Caco-2 (cell line): ENCODE measurements at places on chromosomes 1 and 21. TPM values are rescaled to one million over a fixed set of nuclear protein-coding genes. Genes with fewer than 3 reads are reported as not detected.

Gene PLEKHA6
- total RNA-seq, result 18.8 and 21.8 TPM in 2 replicates

Gene SAMD11
- total RNA-seq, result 0.54 and 0.63 TPM in 2 replicates

Gene VWA1
- 73.7 and 74.7 TPM in 2 replicates for total RNA-seq

Gene NBPF4
- total RNA-seq, result 0.53 and 0.88 TPM in 2 replicates

Gene DRAXIN
- total RNA-seq, result 0.05 TPM in 1 of 2 replicates, not detected in the other

DNA sequence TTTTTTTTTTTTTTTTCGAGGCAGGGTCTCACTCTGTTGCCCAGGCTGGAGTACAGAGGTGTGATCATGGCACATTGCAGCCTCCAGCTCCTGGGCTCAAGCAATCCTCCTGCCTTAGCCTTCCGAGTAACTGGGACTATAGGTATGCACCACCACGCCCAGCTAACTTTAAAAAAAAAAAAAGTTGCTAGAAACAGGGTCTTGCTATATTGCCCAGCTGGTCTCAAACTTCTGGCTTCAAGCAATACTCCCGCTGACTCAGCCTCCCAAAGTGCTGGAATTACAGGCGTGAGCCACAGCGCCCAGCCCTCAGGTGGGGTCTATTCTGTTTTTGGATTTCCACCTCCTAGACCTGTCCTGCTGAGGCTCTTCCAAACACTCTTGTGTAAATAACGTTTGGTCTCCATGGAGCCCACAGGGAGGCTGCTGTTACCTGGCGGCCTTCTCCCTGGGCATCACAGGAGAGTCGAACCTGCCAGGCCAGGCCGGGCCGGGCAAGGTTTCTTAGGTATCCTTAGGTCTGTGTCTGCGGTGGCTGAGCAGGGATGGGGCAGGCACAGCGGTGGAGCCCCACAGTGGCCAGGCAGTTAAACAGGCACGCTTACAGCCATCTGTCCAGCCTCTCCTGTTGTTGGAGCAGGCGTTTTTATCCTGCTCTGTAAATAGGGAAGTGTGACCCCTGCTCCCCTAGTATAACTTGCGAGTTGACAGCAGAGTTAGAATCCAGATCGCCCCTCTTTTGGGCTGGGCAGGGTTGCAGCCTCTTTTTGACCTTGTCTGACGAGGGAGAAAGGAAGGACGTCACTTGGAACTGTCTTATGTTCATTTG is 18.8 kb downstream of the PLEKHM2 start:
- H3K36me3 ChIP-seq, result no peaks in the 10 kb centered on the region
- H3K27me3 ChIP-seq, result no peaks in the 10 kb centered on the region
- DNase-seq, result peak; percentile 19
- no peaks in the 10 kb centered on the region for H3K4me1 ChIP-seq

DNA sequence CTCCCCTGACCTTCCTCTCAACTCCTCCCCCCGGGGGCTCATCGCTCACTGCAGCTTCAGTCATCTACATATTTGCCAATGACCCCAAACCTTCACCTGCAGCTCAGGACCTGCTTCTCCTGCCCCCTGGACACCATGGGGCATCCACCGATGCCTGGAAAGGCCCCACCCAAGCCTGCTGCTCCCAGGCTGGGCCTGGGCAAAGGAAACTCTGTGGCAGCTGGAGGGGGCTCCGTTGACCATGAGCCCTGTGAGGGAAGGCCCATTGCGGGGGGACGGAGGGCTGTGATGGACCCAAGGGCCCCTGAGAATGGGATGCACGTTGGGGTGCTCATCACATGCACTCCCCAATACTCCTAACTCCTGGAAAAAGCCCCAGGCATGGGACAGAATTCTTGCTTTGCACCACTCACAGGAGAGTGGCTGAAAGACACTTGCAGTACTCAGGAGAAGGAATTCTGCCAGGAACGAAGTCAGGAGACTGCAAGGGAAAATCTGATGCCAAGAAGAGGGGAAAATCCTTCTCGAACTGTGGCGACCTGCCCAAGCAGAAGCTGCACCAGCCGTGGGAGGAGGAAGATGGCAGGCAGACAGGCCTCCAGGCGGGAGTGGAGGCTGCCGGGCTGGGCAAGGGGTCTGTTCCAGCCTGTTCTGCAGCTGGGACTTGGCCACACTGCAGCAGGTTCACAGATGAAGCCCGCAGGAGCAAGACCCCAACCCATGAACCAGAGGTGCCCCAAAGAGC is 18.4 kb downstream of the MATN1 start:
- no peaks in the 10 kb centered on the region for H3K4me1 ChIP-seq
- H3K27ac ChIP-seq, result no peak overlapping the region
- no peak overlapping the region for H3K4me3 ChIP-seq
- DNase-seq, result no peak

DNA sequence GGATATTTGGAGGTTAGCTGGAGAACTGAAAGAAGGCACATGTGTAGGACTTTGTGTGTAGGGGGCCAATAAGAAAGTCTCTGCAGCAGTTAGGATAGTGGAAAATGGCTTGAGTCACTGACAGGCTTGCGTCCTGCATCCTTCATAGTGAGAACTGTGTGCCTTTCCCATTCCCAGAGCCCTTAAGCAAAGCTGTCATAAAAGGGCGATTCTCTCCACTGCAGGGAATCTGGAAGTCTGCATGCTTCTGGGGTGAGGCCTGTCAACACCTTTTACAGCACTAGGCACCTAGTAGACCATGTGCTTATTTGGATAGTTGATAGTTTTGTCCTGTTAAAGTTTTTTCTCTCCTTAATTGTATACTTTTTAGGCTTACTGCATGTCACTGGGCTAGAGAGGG is 39.4 kb upstream of the MACF1 start:
- H3K27ac ChIP-seq, result no peak overlapping the region
- H3K36me3 ChIP-seq, result no peaks in the 10 kb centered on the region
- no peak overlapping the region for H3K4me3 ChIP-seq
- no peak for DNase-seq

- no peak overlapping the region for H3K4me3 ChIP-seq
- no peak overlapping the region for H3K27ac ChIP-seq
- DNase-seq, result no peak
- no peaks in the 10 kb centered on the region for H3K27me3 ChIP-seq
Observed at GRCh38 chr1:242567596-242567995, 43.1 kb upstream of the PLD5 start.

- H3K27ac ChIP-seq, result no peak overlapping the region
- no peaks in the 10 kb centered on the region for H3K27me3 ChIP-seq
- no peaks in the 10 kb centered on the region for H3K4me1 ChIP-seq
- DNase-seq, result no peak
Observed at GRCh38 chr21:35309316-35309715, 260.2 kb upstream of the RUNX1 start.

DNA sequence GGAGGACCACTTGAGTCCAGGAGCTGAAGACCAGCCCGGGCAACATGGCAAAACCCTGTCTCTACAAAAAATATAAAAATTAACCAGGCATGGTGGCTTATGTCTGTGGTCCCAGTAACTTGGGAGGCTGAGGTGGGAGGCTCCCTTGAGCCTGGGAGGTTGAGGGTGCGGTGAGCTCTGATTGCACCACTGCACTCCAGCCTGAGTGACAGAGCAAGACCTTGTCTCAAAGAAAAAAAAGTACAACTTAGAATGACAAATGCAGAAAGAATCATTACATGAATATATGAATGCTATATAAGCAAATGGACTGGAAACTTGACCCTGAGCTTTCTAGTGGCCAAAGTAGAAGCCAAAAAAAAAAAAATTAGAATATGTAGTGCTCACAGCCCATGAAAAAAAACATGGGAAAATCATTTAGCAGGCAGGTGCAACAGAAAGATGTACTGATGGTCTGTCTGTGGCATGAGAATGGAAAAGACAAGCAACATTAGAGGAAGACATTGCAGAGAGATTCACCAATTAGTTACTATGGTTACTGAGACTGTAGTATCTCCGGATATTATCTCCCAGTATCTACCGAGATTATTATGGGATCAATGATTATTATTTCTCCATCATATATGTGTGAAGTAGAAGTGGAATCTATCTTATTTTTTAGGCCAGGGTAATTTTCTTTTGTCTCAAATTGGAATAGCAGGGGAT is 19.2 kb downstream of the ELAPOR1 start:
- no peaks in the 10 kb centered on the region for H3K36me3 ChIP-seq
- DNase-seq, result no peak
- no peak overlapping the region for H3K4me3 ChIP-seq

GRCh38 chr1:226649244-226649643 is 89.8 kb downstream of the ITPKB start:
- peaks cover 10% of the 10 kb centered on the region for H3K4me1 ChIP-seq
- DNase-seq, result no peak
- no peaks in the 10 kb centered on the region; the same call in 1 of the 2 replicates for H3K36me3 ChIP-seq

- no peaks in the 10 kb centered on the region for H3K27me3 ChIP-seq
- no peaks in the 10 kb centered on the region for H3K36me3 ChIP-seq
- H3K4me3 ChIP-seq, result no peak overlapping the region
- DNase-seq, result no peak
Observed at GRCh38 chr1:30612536-30613065, 110.8 kb downstream of the MATN1 start.

DNA sequence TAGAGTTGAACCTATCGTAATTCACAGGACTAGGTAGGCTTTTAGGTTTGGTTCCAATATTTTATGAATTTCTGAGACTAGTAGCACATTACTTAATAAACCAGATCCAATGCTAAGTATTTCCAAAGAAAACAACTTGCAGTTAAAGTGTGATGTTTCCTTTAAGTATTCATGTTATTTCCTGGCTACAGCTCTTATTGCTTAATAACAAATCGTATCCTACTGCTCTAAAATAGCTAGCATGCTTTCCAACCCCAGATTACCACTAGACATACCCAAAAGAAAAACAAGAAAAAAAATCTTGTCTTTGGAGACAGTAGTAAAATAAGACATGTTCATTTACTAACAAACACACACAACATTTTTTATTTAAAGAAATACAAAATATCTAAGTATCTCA is 898 bp downstream of the KRTAP27-1 start:
- H3K4me1 ChIP-seq, result no peaks in the 10 kb centered on the region
- no peak overlapping the region for H3K4me3 ChIP-seq
- no peaks in the 10 kb centered on the region for H3K36me3 ChIP-seq
- no peak overlapping the region for H3K27ac ChIP-seq

DNA sequence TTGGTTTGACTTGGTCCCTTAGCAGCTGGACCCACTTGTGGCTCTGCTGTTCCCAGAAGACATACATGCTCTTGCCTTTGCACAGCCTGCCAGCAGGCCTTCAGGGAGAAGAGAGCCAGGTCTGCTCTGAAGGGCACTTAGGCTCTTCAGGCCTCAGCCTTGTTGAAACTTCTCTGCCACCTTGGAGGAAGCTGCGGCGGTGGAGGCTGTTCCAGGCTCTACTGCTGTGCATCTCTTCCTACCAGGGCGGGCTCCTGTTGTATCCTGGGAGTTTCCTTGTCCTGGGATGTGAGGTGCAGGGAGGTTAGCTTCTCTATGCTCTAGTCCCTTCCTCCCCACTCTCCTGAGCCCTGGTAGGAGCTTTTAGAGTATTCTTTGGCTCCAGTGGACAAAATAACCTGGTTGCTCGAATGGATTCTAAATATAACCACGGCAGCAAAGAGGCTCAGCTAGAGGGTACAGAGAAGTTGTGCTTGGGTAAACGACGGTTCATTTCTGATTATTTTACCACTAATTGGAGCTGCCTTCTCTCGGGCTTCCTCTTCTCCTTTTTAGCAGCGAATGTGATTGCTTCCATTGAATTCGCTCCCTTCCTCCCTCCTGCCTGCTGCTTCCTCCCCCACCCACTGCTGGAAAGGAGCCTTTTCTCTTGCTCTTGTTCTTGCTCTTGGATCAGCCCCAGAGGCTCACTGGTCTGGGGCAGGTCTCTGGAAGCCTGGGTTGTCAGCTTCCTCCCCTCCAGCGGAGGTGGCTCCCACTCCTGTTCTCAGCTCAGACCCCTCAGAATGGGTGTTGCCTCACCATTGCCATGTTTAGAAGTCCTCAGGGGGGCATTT is 126.6 kb upstream of the CACNA1E start:
- H3K4me1 ChIP-seq, result peaks cover 5% of the 10 kb centered on the region
- H3K36me3 ChIP-seq, result no peaks in the 10 kb centered on the region
- H3K27ac ChIP-seq, result no peak overlapping the region
